T-helper 9 cell (primary cell): ENCODE measurements at places on chromosomes 13 and 19.

GRCh38 chr13:94595001-94595949, 677 bp downstream of the TGDS start:
- DNase-seq: no peak

GRCh38 chr13:39013462-39013861, 22.8 kb upstream of the STOML3 start:
- no peak for DNase-seq

- DNase-seq: no peak
Measured at GRCh38 chr19:1752009-1752756, 1.1 kb upstream of the ONECUT3 start.

- DNase-seq: no peak
Measured at GRCh38 chr19:49393881-49394280, 5.8 kb downstream of the KASH5 start.

DNA sequence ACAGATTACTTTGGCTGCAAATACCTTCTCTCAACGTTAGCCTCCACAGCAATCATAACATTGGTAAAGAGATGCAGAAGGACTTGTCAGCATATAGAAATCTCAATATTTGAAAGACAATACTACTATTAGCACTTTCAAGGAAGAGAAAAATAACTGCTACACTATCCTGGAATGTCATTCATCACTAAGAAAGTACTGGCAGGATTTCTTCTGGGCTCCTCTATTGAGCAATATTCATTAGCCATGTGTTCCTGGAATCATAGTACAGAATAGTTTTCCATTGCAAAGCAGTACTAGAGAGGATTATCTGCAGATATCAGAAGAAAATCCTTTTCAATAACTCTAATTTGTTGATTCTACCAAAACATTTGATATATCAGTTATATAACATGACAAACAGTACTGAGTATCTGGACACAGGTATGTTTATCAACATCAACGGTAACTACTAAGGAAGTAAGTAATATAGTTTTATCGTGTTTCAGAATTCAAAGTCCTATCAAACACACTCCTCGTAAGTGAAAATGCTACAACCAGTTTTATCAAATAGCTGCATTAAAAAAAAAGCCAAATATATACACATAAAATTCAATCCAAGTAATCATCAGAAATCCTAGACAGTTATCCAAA, 27.3 kb downstream of the INTS6 start:
- no peak for DNase-seq

DNA sequence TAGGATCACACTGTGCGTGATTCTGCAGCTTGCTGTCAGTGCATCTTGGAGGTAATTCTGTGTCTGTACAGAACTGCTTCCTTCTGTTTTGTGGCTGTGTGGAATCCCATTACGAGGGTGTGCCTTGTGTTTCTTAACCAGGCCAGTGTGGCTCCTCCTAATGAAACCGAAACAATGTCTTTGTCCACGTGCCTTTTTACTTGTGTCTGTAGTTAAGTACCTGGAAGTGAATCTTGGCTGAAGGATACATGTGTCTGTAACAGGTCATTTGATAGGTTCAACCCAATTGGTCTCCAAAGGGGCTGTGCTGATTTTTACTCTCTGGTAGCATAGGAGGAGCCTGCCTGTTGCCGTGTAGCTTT, 13.1 kb downstream of the NOP53 start:
- DNase-seq: no peak

DNA sequence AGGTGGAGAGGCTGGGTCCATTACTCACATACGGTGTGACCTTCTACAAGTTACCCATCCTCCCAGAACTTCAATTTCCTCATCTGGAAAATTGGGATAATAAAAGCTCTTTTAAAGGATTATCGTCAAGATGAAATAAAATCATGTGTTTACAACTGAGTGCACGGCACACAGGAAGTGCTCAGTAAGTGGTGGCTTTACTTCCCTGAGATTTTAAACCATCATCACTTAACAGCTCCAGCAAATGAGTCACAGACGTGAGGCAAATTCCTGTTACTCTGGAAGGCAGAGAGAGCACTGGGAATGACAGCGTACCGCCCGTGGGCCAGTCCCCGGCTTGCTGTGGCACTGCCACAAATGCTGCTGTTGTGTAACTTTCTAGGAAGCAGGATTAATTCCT, 64.1 kb downstream of the MRPL57 start:
- no peak for DNase-seq
